ENCODE measurements at places on chromosomes 16 and 17.

- DNase-seq: no peak
Observed at GRCh38 chr17:16926571-16927451, 45.1 kb downstream of the TNFRSF13B start.

DNA sequence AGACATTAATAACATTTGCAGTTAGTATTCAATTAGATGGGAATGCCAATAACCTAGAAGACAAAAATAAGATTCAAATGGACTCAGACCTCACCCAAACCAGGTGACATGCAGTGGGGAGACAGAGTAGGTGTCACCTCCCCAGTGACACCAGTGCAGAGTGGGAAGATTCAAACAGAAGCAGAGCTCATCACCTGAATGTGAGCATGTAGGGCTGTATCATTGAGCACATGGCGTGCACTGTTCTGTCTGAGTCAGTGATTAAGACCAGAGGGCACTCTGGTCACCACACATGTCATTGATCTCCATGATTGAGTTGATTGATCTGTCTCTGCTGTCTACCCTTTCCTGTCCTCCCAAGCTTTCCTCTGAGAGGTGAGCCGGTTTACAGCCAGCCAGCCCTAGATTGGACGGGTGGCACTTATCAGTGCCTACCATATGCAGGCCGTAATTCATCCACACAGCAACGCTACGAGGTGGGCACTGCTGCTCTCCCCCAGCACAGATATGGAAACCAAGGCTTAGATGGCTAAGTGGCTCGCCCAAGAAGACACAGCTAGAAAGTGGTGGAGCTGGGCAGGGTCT, 34.0 kb downstream of the RHBDL3 start:
- no peak for DNase-seq

DNA sequence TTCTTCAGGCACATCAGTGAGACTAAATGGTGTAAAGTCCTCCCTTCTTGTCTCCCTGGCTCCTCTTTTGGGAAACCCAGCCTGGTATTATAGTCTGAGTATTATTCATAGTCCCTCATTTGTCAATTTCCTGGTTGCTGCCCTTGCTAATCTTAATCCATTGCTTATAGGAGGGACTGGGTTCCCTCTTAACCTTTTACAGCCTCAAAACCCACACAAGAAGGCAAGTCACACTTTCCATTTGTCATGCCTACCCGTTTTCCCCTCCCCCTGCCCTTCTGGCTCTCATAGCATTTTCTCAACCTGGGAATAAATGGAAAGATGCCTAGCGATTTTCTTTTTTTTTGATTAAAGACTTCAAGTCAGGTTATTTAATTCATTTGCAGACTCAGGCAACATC, 124.8 kb downstream of the MAP2K6 start:
- no peak for DNase-seq

- no peak for DNase-seq
Observed at GRCh38 chr16:84513666-84514065, 9.2 kb upstream of the MEAK7 start.

- no peak for DNase-seq
Observed at GRCh38 chr16:89118361-89119165, 24.9 kb downstream of the ACSF3 start.

DNA sequence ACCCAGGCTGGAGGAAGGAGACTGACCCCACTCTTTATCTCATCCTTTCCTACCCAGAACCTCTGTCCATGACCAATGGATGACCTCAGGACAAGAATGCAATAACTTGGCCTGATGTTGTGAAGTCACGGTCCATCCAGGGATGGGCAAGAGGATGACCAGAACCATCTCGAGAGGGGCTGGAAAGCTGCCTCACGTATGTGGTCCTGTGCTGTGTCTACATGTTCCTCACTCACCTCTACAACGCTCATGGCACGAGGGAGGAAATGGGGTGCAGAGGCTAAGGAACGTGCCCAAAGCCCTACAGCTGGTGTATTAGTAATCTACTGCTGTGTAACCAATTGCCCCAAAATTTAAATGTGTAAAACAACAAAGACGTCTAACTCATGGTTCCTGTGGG, 7.3 kb upstream of the KCTD5 start:
- DNase-seq: no peak

- DNase-seq: no peak
Observed at GRCh38 chr17:56244268-56244890, 91.1 kb downstream of the ANKFN1 start.

- DNase-seq: no peak
Observed at GRCh38 chr17:42241871-42242270, 34.3 kb downstream of the STAT5B start.

GRCh38 chr17:21425321-21425720, 49.2 kb downstream of the KCNJ12 start:
- no peak for DNase-seq

- DNase-seq: no peak
Observed at GRCh38 chr16:9533042-9533441, 441.6 kb downstream of the HAPSTR1 start.

Data from CD4-positive, alpha-beta T cell treated with Interleukin-12 subunit alpha and Interleukin-12 subunit beta, for 1 hour (primary cell).